Activated CD8-positive, alpha-beta memory T cell treated with anti-CD3 and anti-CD28 coated beads for 1 hour (primary cell): ENCODE measurements at places on chromosomes 1 and 21.

GRCh38 chr1:65069011-65069565, 78.9 kb upstream of the AK4 start:
- DNase-seq: no peak

DNA sequence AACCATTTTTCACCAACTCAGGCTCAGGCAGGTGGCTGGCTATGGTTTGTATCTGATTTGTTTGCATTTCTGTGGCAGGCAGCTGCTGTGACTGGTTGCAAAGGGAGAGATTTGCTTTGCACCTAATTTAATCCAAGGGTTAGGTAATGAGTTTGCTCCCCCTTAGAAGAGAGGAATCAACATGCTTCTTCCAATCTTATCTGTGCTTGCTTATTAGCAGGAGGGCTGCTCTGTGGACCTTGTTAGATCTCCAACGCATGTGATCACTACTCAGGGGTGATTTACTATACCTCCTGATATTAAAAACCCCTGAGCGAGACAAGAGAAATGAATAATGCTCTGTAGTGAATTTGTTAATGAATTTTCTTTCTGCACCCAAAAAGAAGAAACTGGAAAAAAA, 20.5 kb downstream of the OLFML3 start:
- no peak for DNase-seq

DNA sequence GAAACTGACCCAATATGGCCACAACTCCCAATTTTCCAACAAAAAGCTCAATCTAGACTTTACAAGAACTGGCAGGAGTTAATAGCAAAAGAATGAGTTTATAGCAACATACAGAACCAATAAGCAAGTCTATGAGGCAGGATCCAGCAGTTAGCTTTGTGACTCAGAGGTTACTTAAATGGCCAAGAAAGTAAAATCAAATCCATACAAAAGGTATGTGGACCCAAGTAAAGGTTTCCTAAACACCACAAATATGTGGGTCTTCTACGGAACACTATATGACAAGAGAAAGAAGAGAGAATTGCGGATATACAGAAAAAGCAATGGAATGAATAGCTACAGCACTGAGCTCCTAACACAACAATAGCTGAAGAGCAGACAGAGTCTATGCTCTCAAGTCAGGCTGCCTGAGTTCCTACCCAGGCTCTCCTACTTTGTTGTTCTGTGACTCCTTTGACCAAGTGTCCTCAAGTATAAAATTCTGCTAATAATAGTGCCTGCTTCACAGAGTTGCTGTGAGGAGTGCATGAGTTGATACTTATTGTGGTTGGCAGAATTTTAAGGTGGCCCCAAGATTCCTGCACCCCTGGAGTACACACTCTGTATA, 204.3 kb downstream of the SMYD3 start:
- DNase-seq: no peak

DNA sequence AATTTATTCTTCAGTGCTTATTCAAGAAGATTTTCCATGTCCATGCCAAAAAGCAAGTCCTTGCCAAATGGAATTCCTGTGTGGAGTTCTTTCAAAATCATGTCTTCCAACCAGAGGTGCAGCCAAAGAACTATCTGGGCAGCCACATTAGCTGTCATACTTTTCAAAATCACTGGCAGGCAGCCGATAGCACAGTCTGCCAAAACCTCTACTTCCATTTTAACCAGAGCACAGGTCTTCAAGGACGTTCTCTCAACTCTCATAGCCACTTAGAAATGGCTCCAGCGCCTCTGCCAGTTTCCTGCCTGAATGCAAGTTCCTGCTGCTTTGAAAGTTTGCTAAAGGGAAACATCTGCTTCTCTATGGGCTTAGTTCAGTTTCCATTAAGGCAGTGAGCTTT, 975.7 kb upstream of the ADGRL4 start:
- no peak for DNase-seq

GRCh38 chr1:236904892-236905741, 99.1 kb downstream of the MT1HL1 start:
- DNase-seq: no peak

DNA sequence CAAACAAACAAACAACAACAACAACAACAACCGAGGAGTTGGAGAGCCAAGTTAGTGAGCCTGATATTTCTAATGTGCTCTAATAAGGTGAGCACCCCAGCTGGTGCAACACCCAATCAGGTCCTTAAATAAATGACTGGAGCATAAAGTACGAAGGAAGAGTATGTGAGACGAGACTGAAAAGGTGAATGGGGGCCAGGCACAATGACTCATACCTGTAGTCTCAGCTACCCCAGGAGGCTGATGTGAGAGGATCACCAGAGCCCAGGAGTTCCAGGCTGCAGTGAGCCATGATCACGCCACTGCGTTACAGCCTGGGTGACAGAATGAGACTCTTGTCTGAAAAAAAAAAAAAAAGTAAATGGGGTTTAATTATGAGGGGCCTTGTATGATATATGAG, 152.0 kb upstream of the ZRANB2 start:
- DNase-seq: no peak

- peak; percentile 45 for DNase-seq
These were observed 3.8 kb upstream of the PLEKHA6 start for GRCh38 chr1:204363335-204364114.
